ENCODE measurements at places on chromosomes 12 and 14.
A peak's percentile ranks its signal among the peaks of the same experiment; 100 is the strongest.

DNA sequence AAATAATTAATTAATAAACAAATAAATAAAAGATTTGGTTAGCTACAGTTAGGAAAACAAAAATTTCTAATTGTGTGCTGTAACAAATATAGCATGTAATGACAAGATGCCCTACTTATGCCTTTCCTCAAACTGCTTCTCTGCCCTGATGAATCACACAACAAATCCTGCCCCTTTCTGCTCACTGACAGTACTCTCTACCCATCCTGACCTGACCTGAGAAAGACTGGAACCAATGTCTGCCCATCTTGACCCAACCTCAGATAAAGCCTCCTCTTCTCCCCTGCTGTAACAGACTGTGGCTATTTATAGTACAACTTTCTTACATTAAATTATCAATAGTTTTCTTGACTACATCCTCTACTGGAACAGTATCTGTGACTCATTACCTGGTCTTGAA lies 43.7 kb downstream of the PPP1R13B start:
- DNase-seq: no peak

- no peak for DNase-seq
Measured at GRCh38 chr12:475286-475685, 15.5 kb downstream of the B4GALNT3 start.

- DNase-seq: no peak
Measured at GRCh38 chr12:125467363-125467762, 402.1 kb downstream of the AACS start.

- DNase-seq: peak; percentile 47
Measured at GRCh38 chr14:51507906-51508511, 143.7 kb upstream of the FRMD6 start.

- peak; percentile 43 for DNase-seq
Measured at GRCh38 chr14:103512701-103513611, 9.7 kb downstream of the CKB start.

GRCh38 chr14:101019990-101020710 lies 116.6 kb upstream of the RTL1 start:
- DNase-seq: no peak

- peak; percentile 21 for DNase-seq
Measured at GRCh38 chr14:101035466-101036225, 132.1 kb upstream of the RTL1 start.

GRCh38 chr14:96863327-96863985 lies 66.3 kb downstream of the VRK1 start:
- DNase-seq: no peak

- no peak for DNase-seq
Measured at GRCh38 chr12:89243771-89244170, 108.5 kb downstream of the DUSP6 start.
